ENCODE measurements at places on chromosomes 2 and 18.

- no peak for DNase-seq
Observed at GRCh38 chr2:65700720-65701119, 268.3 kb upstream of the SPRED2 start.

GRCh38 chr2:158967114-158967730, 1.2 kb upstream of the TANC1 start:
- DNase-seq = no peak

DNA sequence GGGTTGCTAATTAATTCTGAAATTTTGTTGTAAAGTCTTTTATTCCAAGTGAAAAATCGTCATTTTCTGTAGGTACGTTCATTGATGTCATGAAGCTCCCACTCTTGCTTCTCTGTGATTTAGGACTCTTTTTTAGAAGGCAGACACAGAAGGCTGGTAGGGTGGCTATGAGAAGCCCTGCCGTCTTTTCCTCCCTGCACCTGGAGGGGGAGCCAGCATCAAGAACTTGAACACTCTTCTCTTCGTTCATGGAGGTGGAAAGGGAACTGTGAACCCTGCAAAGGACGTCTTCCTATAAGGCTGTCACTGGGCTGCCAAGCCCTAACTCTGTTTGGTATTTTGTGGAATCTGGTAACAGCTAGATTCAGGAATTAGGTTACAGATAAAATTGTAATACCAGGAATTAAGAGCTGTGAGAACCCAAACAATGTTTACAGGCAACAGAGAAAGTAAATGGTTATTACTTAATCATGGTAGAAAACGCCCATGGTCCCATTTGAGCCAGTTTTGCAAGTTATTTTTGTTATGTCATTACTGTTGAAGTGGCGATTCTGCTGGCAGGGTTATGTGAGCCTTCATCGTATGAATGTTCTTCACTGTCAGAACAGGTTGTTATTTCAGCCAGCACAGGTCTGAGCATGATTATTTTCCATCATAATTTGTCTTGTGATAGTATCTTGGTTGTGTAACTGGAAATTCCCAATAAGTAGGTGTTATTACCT, 112.2 kb downstream of the OSBPL6 start:
- peak; percentile 52 for DNase-seq

- DNase-seq = peak; percentile 44
Observed at GRCh38 chr18:32019251-32019948, 775 bp downstream of the RNF125 start.

- no peak for DNase-seq
Observed at GRCh38 chr2:65429786-65430602, 2.4 kb downstream of the SPRED2 start.

DNA sequence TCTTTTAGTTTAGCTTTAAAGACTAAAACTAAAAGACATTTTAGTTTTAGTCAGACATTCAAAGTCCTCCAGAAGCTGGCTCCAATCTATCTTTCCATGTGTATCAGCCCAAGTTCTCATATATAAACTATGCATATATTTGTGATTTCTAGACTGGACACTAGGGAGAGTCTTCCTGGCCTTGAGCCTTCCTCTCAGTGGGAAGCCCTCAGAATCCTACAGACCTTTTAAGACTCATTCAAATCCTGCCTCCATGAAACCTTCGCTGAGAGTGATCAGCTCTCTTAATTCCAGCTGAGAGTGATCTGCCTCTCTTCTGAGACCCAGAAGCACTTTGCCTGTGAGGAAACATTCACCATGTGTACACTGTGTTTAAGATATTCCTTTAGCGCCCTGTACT, 452.7 kb downstream of the TGIF1 start:
- DNase-seq = no peak

GRCh38 chr2:219997341-219997851, 370.0 kb downstream of the SLC4A3 start:
- peak; percentile 21 for DNase-seq

All from NCI-H1105 treated with DMSO at 0.1 percent for 48 hours (cell line).